ENCODE measurements at places on chromosomes 11 and 22.

- no peak for DNase-seq
Measured at GRCh38 chr11:68138237-68138636, 17.0 kb upstream of the CHKA start.

DNA sequence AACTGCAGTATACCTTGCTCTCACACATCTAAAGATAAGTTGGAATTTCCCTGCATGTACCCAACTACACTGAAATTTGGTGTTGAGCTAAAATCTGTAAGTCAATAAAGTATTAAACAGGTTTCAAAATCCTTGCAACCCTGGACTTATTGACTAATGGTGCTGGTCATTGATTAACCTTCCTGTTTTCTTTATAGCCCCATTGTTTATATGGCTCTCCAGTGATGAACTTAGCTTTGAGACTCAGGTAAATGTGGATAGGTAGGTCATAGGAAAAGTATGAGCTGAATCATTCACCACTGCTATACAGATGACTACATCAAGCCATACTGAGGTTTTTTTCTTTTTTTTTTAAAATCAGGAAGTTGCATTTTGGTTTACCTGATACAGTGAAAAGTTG, 132.7 kb downstream of the FAT3 start:
- no peak for DNase-seq

GRCh38 chr11:107473792-107474191, 16.2 kb upstream of the CWF19L2 start:
- no peak for DNase-seq

DNA sequence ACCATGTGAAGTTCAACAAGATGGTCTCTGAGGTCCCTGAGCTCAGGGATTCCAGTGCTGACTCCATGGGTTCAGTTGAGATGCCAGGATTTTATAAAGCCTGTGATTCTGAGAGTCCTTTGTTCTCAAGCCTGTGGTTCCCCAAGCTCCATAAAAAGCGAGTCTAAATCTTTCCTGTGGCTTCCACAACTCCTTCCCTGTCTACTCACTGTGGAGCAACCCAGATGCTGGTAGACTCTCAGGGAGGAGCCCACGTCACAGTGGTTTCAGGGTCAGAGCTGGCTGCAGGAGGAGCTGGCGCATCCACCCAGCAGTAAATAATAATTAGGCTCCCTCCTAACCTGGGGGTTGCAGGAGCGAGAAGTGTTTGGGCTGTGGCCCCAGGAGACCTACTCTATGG, 2.0 kb upstream of the RELT start:
- DNase-seq, result no peak

DNA sequence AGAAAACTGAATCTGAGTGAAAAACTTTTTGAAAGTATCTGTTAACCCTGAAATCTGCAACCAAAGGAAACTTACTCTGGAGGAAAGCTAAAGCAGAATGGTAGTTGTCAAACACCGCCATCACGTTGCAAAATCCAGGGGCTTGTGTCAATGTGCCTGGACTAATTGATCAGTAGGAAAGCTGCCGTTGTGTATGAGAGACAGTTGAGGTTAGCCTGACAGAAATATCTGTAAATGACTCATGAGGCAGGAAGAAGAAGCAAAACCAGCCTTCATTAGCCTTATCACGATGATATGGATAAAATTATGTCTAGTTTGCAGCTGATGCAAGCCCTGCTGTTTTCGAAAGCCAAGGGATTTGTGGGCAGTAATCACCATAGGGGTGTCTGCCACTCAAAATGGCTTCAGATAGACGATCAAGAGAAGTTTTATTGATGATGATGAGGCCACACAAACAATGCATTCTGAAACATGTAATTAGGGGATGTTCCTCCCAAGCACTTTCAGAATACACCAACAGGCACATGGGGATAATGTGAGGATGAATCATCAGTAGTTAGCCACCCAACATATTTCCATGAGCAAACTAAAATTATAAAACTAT, 8.9 kb downstream of the SCGB1A1 start:
- DNase-seq, result no peak

All from activated T-cell treated with anti-CD3 and anti-CD28 coated beads, Interleukin-2, amount 50 U/mL, for 1 hour (primary cell).